ENCODE measurements at places on chromosomes 16 and 17.

GRCh38 chr16:68360956-68361355 lies 50.1 kb downstream of the PRMT7 start:
- DNase-seq = peak; percentile 55

DNA sequence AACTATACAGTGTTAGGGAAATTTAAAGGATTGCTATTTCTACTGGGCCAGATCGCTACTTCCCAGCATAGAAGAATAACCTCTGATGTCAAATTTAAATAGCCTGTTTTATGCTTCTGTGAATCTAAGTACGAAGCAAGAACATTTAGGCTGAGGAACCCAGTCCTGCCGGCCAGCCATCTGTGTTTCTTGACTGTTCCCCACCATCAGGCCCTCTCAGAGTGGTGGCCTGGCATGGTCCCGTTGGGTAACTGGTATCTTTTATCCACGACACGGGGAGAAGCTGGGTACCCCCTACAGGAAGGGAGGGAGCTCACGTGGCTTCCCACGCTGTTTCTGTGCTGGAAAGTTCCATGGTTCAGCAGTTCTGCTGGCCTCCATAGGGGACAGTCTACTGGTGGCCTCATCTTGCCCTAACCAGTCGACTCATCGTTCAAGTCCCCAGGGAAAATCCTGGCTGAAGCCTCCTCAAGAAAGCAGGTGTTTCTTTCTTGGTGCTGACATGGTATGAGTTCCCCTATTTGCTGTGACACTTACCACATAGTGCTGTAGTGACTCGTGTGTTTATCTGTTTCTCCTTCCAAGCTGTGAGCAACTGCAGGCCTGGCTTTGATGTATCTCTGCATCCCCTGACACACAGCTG lies 201.7 kb upstream of the NLRP1 start:
- DNase-seq = no peak

- peak; percentile 39 for DNase-seq
These were observed 38.3 kb upstream of the HAPSTR1 start for GRCh38 chr16:9053006-9053601.

GRCh38 chr17:55990332-55991006 lies 162.8 kb upstream of the ANKFN1 start:
- no peak for DNase-seq

DNA sequence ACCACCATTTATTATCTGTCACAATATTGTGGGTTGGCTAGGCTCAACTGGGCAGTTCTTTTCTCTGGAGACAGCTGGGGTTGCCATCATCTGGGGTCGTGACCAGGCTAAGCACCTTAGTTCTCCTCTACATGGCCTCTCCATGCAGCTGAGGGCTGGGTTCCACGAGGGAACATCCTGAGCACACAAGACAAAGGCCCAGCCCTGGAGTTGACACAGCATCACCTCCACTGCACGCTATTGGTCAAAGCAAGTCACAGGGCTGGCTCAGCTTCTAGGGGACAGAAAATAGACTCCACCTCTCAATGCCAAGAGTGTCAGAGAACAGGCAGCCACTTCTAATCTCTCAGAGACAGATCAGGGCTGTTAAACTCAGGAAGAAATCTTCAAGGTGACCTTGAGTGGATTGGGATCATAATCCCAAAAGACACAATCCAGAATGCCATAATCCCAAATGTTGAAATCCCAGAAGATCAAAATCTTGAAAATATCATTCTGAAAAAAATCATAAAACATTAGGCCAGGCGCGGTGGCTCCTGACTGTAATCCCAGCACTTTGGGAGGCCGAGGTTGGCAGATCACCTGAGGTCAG lies 13.0 kb upstream of the USP10 start:
- no peak for DNase-seq

GRCh38 chr17:72264682-72265405 lies 144.0 kb downstream of the SOX9 start:
- no peak for DNase-seq

DNA sequence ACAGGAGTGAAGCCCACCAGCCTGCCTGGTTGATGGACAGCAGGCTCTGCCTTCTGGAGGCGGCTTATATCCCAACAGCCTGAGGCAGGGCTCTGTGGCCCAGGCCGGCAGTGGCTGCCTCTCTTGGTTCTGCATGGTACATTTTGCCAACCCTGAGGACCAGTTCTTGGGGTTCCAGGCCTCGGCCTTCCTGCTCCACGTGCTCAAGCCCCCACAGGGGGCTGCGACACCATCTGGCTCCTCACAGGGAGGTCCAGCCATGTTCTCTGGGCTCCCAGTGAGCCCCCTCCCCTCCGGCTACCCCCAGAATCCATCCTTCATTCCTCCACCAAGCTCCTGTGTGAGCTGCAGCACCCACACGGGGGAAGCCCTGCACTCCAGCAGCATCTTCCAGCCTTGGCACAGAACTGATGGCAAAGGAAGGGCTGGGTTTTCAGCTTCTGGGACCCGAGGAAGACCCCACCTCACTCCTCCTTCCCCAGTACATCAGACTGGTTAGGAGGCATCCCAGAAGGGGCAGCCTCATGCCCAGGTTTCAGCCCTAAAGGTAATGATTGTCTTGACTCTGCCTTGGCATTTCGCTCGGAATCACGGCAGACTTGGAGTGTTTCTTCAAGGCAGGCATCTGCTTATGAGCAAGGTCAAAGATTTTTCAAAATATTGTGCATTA lies 231.2 kb downstream of the CPPED1 start:
- DNase-seq = no peak

- no peak for DNase-seq
These were observed 45.0 kb downstream of the USP31 start for GRCh38 chr16:23104032-23104955.

DNA sequence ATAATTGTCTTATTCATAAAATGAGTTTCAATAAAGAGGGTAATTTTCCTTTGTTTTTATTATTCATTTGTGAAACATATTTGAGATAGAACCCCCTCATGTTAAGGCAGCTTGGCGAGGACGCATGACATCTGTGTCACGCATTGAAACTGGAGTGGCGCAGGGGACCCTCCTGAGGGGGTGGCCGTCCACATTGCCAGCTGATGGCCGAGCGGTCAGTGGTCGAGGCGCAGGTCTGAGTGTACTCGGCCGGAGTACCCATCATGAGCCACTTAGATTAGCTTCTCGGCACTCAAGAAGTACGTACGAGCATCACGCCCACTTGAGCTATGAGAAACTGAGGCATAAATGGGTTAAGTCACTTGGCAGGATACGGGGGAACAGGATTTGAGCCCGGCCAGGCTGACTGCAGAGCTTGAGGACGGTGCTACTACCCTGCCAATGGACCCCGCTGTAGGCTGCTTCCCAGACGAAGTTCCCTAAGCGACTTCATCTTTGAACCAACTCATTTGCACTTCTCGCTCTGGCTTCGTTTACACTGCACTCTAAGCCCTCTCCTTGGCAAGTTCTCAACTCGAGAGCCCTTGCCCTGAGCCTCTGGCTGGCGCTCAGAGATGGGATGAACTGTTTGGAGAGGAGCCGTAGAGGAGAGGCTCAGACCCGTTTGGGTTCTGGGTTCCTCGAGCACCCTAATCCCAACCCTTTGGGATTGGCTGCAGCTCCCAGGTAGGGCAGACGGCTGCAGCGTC lies 91.8 kb downstream of the SDK2 start:
- no peak for DNase-seq

DNA sequence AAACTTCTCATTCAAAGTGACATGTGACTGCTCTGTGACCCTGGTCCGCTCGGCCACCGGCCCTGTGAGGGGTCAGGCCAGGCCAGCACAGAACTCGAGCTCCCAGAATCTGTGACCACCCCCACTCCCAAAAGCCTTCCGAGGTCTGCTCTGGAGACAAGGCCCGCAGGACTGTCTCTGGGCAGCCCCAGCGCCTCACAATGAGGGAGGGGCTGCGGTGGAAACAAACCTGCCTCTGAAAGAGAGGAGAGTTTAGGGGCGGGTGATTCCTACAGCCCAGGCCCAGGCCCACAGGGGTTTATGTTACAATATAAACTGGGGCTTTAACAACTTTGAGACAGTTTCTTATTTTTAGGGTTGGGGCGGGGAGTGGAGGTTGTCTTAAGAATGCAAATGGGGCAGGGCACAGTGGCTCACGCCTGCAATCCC lies 19.9 kb downstream of the IGFBP4 start:
- DNase-seq = no peak

GRCh38 chr17:21549107-21549687 lies 143.1 kb upstream of the KCNJ18 start:
- no peak for DNase-seq

DNA sequence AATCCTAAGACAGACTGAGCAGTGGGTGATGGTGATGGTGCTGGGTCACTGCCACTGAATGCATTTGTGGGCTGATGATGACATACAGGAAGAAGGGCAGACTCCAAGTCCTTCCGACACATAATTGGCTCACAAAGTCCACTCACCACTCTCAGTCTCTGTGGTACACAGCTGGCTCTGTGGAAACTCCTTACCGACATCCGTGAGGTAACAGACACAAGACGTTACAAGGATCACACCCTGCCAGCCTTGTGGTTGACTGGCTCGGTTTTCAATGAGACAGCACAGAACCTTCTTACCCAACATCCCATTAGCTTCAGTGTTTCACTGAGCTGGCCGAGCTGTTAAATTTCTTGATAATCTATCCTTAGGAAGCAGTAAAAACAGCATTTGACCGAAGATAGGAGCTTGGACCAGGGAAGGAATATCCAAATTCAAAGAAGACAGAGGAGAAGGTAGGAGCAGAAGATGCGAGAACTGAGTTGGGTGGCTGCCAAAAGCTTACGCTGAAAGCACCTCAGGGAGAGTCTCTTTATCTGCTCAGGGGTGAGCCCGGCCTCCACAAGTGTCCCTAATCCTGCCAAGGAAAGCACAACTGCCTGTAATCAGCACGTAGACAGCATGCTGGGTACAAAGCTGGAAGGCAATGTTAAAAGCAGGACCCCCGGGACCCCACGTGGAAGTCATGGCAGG lies 5.5 kb upstream of the MXRA7 start:
- no peak for DNase-seq

DNA sequence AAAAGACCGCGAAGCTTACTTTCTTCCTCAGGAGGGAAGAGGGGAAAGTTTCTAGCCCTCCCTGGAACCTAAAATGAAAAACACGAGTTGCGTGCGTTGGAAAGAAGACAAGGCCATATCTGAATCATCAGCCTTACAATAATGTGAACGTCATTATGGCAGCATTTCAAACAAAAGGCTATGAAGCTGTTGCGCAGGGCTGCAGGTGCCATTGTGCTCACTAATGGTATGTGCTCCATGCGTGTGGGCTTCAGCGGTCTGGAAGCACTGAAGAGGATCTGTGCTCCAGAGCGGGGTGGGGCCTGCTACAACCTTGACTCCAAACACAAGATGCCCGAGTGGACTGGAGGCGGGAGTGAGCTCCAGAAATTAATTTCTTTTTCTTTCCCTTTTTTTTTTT lies 12.1 kb upstream of the CYB5B start:
- no peak for DNase-seq

GRCh38 chr16:51152691-51153576 lies 1.9 kb upstream of the SALL1 start:
- DNase-seq = peak; percentile 42

DNA sequence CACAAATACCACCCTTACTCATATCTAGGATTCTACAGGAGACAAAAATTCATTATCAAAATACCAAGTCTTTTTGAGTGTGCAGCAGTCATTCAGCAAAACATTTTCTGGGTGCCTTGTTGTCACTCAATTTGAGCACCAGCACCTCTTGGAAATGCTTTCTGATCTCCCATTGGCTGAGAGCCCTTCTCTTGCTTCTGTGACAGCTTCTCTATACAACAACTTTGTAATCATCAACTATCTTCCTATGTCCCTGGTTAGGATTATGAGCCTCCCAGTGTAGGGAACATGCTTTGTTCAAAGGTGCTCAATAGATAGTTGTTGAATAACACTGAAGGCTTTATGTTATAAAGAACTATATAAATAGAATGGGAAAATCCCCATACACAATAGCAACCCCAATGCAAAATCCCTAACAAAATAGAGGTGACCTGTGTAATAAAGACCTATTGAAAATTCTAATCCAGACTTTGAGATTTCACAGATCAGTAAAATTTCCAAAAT lies 10.3 kb upstream of the RAB11FIP4 start:
- DNase-seq = no peak

DNA sequence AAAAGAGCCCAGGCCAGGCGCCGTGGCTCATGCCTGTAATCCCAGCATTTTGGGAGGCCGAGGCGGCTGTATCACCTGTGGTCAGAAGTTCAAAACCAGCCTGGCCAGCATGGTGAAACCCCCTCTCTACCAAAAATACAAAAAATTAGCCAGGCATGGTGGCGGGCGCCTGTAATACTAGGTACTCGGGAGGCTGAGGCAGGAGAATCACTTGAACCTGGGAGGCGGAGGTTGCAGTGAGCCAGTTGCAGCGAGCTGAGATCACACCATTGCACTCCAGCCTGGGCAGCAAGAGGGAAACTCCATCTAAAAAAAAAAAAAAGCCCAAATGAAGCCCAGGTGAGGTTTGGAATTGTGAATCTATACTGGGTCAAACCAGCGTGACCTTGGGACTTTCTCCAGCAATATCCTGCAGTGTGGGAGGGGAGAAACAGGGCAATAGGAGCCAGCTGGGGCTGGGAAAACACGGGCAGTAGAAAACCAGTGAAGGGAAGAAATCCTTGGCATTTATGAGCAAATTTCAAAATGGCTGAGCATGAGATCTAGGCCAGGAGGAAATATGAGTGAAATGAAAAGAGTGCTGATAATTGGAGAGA lies 8.2 kb upstream of the DHX8 start:
- DNase-seq = no peak

DNA sequence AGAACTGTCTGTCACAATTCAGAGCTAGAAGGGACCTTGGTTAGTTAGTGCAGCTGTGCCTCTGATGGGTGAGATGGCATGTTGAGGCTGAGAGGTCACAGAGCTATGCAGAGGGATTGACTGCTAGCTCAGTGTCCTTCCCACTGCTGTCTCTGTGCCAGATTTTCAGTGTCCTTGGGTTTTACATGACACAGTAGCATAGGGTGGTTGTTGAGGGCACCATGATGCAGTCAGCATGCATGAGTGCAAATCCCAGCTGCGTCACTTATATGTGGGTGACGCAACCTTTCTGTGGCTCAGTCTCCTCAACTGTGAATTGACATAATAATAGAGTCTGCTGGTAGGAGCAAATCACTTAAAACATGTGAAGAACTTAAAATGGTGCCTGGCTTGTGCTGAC lies 2.7 kb downstream of the MT1A start:
- no peak for DNase-seq

DNA sequence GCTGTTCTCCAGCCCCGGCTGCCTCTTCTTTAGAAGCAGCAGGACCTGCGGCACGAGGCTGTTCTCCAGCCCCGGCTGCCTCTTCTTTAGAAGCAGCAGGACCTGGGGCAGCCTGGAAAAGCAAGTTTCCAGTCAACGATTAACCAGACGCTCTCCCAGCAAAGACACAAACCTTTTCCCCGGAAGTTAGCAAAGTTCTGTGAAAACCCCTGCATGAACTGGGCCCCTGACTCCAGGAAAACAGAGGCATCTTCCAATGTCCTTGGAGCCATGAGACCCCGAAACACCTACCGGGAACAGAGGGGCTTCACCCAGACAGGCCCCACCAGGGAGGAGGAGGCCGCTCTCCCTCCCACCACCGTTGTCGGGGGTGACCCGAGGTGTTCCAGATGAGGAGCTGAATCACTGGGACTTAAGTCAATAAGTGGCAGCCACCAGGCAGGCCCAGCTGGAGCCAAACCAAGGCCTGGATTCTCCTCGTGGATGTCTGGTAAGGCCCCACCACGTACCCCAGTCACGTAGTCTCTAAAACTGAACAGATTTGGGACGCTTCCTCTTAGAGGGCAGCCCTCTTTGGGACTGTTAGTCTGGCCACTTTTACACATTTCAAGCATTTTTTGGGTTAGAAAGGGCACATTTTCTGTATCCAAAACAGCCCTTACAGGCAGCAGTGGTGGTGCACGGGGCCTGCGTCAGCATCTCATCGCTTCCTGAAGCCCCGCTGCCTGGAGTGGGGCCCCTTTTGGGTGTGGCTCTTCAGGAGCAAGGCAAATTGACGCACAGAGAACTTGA lies at the start of gene RPH3AL:
Gene RPH3AL (minus strand): TSS at position 387 of the 792 bp plus-strand sequence. CDS start 25,264 bp downstream, outside the sequence.
- DNase-seq = peak; percentile 66

- no peak for DNase-seq
These were observed 71.6 kb downstream of the PGS1 start for GRCh38 chr17:78449983-78450595.
